Stimulated activated naive B cell treated with anti-CD40 and anti-IgM and Interleukin-4, amounts not matched to agents 10 μg/mL and 1 μg/mL and 100 μg/mL, for 72 hours (primary cell): ENCODE measurements at places on chromosomes 6 and 20.

DNA sequence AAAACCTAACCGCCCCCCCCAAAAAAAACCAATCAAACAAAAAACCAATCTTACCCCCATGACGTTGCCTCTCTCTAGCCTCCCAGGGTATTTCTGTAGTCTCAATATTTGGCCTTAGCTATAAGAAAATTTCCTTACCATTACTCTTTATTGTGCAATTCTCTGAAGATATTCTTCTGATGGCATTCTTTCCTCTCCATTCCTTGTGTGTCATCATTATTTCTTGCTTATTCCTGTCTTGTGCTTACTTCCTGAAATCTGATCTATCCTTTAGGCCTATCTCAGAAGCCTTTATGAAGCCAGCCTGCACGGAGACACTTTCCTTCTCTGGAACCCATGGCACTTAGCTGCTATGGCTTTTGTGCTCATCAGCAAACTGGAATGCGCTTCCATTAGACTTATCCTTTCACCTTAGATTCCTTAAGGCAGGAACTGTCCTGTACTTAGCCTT, 65.9 kb upstream of the DDR1 start:
- no peak for DNase-seq

DNA sequence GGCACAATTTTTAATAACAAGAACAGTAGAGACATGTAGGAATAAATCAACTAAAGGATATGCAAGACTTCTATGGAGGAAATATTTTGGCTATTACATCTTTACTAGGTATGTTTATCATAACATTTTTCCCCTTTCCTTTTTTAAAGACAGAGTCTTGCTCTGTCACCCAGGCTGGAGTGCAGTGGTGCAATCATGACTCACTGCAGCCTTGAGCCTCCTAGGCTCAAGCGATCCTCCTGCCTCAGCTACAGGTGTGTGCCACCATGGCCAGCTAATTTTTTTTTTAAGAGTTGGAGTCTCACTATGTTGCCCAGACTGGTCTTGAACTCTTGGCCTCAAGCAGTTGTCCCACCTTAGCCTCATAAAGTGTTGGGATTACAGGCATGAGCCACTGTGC, 37.0 kb downstream of the AKAP7 start:
- no peak for DNase-seq

DNA sequence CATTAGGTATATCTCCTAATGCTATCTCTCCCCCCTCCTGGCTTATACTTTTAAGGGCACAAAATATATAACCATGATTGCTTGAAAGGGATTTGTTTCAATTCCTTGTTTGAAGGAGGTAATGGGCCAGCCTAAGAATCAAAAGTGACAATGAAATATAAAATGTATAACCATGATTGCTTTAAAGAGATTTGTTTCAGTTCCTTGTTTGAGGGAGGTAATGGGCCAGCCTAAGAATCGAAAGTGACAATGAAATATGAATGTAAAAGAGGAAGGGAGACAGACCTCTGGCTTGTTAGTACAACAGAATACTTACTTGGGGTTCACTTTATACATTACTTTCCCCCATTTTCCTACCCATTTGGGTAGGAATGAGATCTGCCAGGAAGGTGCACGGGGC, 55.5 kb downstream of the FOXC1 start:
- DNase-seq: no peak

DNA sequence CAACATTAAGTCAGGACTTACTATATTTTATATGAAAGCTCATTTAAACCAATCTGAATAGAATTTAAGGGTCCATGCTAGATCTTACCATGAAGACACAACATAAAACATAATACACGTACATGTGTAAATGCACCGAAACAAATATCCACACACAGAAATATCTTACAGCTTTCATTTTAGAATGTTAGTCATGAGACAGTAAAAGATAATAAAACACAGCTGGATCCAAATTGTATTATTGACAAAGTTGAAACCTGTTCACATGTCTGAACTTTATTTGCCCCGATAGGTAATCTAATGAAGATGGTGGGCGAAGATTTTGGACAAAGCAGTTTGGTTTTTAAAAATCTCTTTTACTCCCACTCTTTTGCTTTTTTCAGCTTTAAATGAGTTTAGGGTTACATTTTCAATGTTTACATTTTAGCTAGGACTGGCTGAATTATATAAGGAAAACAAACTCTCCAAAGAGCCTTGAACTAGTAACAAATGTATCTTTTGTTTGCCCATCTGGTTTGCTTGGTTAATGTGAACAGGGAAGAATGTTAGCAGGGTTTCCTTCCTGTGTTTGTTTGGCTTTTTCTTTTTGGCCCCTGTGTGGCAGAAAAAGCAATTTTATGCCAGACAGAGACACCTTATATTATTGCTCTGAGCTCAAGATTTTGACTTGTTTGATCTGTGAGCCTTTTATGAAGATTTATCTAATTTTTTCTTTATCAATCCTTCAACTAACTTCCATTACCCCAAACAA, 5.1 kb upstream of the TMEM181 start:
- DNase-seq: no peak

DNA sequence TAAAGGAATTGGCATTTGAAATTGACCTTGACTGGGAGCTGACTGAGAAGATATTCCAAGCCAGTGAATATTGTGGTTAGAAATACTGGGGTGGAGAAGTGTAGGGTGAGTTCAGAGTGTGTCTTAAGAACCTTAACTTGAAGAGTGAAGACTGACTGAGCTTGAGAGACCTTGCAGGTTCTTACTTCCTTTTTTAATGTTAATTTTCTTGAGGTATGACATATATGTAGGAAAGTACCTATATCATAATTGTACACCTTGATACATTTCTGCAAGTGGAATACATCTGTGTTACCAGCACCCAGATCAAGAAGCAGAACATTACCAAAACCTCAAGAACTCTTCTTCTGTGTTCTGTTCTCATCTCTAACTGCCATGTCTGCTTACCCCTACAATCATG, 11.0 kb downstream of the DHX35 start:
- no peak for DNase-seq

GRCh38 chr6:112665114-112665513, 318.0 kb downstream of the RFPL4B start:
- DNase-seq: no peak

GRCh38 chr6:24797596-24798216, 1.0 kb downstream of the ARMH2 start:
- no peak for DNase-seq

DNA sequence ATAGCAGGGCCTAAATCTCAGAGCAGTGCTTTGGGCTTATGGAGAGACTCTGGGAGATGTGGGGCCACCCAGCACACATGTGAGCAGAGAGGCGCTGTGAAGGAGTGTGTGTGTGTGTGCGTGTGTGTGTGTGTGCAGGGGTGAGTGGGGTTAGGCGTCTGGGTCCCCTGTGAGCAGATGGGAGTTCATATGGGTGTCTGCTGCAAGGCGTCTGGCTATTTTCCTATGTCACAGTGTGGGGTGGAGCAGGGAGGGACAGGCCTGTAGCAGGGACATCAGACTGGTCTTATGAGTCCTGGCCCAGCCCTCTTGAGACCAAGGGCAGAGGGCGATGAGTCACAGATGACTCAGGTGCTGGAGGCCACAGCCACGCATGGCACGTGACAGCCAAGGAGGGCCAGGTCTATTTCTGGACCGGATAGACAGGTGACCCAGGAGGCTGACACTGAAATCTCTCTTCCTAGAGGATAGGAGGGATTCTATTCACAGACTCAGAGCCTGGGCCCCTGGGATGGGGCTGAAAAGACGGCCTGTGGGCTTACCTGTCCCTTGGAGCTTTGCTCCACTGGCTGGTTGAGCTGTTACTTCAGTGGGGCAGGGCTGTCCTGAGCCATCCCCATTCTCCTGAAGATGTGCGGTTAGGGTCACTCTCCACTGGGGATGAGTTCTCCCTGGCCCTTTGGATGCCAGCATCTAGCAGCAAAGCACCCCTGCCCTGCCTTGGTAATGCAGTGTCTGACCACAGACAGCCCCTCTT, 28.9 kb downstream of the VEGFA start:
- no peak for DNase-seq

GRCh38 chr6:169282043-169282442, 28.4 kb upstream of the THBS2 start:
- DNase-seq: no peak

- no peak for DNase-seq
These were observed 4.1 kb upstream of the EFHC1 start for GRCh38 chr6:52415917-52416628.

- no peak for DNase-seq
These were observed 225.3 kb downstream of the THBS2 start for GRCh38 chr6:169028343-169028742.
